ENCODE measurements at places on chromosomes 12 and 14. TPM values are rescaled to one million over a fixed set of nuclear protein-coding genes. Genes with fewer than 3 reads are reported as not detected.

Gene AHNAK2
- 56.9 TPM for total RNA-seq

Gene LRP1-AS
- not detected for total RNA-seq

Gene CEBPE
- not detected for total RNA-seq

Gene MBD6
- total RNA-seq: 9.9 TPM

Gene TRHDE
- not detected for total RNA-seq

Gene NEK9
- 60.8 TPM for total RNA-seq

Gene ELK3
- 30.7 TPM for total RNA-seq

Gene FOXN4
- not detected for total RNA-seq

Gene GDF3
- not detected for total RNA-seq

Gene HECTD1
- 132 TPM for total RNA-seq

Gene YAF2
- 9.0 TPM for total RNA-seq

Gene PPP1R1A
- total RNA-seq: 0.54 TPM

Gene SERPINA9
- total RNA-seq: not detected

Gene TTC9
- 0.12 TPM for total RNA-seq

Gene PPP1R36
- total RNA-seq: 0.56 TPM

Gene OTX2
- not detected for total RNA-seq

Gene HELB
- total RNA-seq: 2.2 TPM

Gene JAG2
- 1.9 TPM for total RNA-seq

Gene PTPRQ
- 0.10 TPM for total RNA-seq

Gene KRT79
- total RNA-seq: not detected

Gene TMBIM4
- 220 TPM for total RNA-seq

Gene RNU4-1
- under 0.01 TPM for total RNA-seq

Gene CLEC14A
- 60.1 TPM for total RNA-seq

Gene SYNDIG1L
- not detected for total RNA-seq

Gene GALNT4
- 8.5 TPM for total RNA-seq

Gene CPNE8
- 9.1 TPM for total RNA-seq

Gene KRT7
- 6.3 TPM for total RNA-seq

Gene CLEC9A
- not detected for total RNA-seq

Gene FBLN5
- 124 TPM for total RNA-seq

Gene AMDHD1
- total RNA-seq: not detected

Gene PRPF40B
- total RNA-seq: 7.6 TPM

Gene SIX4
- 4.0 TPM for total RNA-seq

Gene TMEM119
- total RNA-seq: 21.3 TPM

Gene PMCH
- not detected for total RNA-seq

Gene ACRBP
- 0.31 TPM for total RNA-seq

Gene NTS
- total RNA-seq: not detected

Gene KTN1
- 90.0 TPM for total RNA-seq

Gene KRT78
- not detected for total RNA-seq

Gene TC2N
- total RNA-seq: 3.6 TPM

Gene CACNA2D4
- 3.0 TPM for total RNA-seq

Gene ADAM21
- 0.34 TPM for total RNA-seq

Gene MYH7
- not detected for total RNA-seq

Gene OTOGL
- total RNA-seq: 0.15 TPM

Gene CPNE6
- total RNA-seq: not detected

Gene DEPDC4
- not detected for total RNA-seq

Gene PYGL
- 98.7 TPM for total RNA-seq

Gene ACOT6
- total RNA-seq: not detected

Gene CBLN3
- total RNA-seq: 15.3 TPM

Gene SMIM41
- not detected for total RNA-seq

Gene GPR84
- not detected for total RNA-seq

Gene CCDC197
- total RNA-seq: not detected

Gene INSM2
- not detected for total RNA-seq

Gene CLECL1
- not detected for total RNA-seq

Gene OASL
- 0.37 TPM for total RNA-seq

Gene GLIPR1L1
- total RNA-seq: not detected
